Caco-2 (cell line): ENCODE measurements at places on chromosomes 2 and 18. TPM values are rescaled to one million over a fixed set of nuclear protein-coding genes. Genes with fewer than 3 reads are reported as not detected.

DNA sequence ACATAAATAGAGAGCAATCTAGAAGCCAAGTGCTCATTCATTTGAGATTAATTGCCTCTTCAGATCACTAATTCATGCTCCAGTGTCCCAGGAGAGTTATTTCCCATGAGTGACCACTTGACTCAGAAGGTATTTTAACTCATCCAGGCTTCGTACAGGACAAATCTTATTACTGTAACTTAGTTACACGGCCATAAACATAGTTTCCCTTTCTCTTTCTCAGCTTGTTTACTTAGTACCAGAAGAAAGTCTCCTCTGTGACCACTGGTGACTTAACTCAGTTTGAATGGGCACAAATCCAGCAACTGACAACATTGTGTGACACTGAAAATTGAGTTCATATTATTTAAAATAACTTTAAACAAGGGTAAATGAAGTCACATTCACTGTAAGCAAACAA lies 25.3 kb downstream of the MMADHC start:
- no peak for DNase-seq

DNA sequence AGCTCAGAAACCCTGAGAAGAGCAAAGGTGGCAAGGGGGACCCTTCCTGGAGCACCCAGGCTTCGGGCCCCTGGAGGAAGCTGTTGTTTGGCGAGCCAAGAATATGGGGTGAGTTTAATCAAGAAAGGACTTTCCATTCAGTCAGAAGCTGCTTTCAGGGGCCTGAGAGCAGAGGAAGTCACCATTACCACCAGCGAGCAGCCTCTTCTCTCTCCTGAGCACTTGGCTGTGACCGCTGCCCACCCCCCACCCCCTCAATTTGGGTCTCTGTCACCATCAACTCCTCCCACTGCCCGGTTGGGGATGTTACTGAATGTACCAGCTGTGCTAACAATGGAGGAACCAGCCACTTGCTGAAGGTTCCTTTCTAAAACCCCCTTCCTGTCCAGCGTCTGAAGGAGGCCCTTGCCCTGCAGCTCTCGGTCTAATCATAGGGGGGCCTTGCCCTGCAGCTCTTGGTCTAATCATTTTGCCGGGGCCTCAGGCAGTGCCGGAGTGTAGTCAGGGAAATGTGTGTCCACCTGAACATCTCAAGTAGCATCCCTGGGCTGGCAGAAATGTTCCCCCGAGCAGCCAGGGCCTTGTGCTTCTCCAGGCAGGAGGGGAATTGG lies 943 bp downstream of the INPP5D start:
- no peak for DNase-seq

- DNase-seq: no peak
These were observed 11.3 kb downstream of the MEIS1 start for GRCh38 chr2:66445925-66446871.

- no peak for DNase-seq
These were observed 218.7 kb upstream of the PIEZO2 start for GRCh38 chr18:11368020-11368419.

The SNORC gene
- total RNA-seq: 4.3 and 4.8 TPM in 2 replicates

DNA sequence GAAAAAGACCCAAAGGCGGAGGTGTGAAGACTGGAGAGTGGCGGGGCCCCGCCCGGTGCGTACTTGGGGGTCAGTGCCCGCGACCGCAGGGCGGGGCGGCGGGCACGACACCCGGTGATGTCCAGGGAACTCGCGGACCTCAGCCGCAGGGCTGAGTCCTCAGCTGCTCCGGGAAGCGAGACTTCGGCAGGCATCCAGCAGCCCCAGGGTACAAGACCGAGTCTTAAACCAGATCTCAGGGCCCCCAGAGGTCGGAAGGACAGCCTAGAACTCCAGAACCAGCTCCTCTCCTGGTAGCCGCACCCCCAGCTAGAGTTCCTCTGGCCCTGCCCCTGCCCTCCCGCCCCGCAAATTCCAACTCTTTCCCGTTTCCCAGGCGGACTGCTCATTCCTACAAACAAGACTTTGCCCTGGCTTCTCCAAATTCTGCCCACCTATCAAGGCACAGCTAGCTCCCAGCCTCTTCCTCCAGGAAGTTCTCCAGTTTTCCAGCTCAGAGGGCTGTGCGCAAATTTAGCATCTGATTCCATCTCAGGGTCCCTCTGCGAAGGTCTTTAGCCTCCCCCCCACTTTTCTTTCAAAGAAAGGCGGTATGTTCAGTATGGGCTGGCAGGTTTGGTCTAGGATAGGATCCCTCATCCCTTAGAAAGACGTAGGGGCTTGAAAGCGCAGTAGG lies 26.0 kb upstream of the NOTO start:
- peak; percentile 68 for DNase-seq

DNA sequence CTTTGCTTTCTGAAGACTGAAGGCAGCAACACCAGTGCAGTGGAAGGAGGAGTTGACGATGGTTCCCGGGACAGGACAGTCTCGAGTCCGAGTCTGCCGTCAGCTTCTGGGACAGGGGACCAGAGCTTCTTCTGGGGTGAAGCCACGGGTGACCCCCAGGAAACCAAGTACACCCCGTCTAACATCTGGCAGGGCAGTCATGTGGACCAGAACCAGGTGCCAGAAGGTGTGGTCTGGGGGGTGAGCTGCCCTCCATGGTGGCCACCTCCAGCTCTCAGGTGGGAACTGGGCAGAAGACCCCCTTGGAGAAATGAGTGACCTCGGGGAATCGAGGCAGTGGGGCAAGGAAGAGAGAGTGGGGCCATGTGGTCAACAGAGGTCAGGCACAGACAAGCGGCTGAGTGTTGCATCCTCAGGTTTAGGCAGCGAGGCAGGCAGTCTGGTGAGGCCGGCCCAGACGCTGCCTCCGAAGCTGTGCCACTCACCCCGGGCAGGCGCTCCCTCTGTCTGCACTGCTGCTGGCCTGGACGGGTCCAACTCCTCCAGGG lies 204.3 kb downstream of the HDAC4 start:
- no peak for DNase-seq

The ERBB4 gene
- total RNA-seq: not detected in 2 replicates
